ENCODE measurements at places on chromosomes 7 and 10.
A peak's percentile ranks its signal among the peaks of the same experiment; 100 is the strongest.

DNA sequence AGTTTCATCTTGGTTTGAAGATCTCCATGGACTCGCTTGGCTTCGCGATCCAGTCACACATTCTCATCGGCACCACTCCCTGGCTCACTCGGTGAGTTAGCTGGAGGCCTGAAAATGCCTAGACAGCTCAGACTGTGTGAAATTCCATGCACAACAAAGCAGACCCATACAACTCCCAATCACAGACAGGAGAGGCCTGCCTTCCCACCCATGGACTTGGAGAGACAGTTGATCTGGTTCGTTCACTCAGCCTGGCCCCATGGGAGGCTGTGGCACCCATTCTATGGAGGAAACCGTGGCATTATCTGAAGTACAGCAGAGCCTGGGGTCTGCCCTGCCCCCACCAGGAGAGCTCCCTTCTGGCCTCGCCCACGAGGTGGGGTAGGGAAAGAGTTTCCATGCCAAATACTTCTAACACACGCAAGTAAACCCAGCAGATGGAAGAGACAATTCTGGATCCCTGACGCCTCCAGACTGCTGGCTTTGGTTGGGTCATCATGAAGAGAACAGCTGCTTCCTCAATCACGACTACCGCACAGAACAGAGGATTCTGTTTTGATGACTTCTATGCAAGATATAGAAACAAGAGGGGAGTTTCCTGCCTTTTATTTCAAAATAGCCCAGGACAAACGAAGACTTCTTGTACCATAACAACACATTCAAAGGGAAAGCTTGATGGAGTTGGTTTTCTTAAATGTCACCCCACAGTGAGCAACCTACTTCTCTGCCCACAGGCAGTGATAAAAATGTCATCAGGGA, 15.9 kb downstream of the FAM53B start:
- no peak for DNase-seq

DNA sequence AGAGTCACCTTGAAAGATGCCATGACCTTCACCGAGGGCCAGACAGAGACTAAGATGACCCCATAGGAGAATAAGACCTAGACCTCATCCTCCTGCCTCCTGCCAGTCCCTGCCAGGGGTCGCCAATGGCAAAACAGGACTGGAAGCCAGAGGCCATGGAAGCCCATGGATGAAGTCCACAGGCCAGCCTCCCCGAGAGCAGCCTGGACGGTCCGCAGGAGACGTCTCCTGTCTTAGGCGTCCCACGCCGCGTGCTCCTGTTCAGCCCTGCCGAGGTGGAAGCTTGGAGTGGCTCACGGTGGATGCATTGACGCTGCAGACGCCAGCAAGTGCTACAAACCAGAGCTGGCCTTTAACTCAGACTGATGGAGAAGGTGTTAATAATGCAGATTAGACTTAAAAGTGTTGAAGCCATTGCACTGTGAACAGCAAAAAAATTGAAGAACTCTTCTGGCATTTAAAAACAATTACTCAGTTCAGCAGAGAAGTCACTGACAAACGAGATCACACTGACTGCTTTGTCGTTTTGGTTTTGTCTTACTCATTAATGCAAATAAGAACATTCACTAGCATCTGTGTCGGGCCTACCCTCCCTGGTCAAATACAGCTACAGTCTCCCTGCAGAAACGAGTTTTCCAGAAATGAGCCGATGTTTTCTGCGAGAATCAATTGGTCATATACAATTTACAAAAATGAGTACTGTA, 38.1 kb upstream of the FAM20C start:
- no peak for DNase-seq

GRCh38 chr10:100184840-100185239, 989 bp downstream of the ERLIN1 start:
- no peak for DNase-seq

DNA sequence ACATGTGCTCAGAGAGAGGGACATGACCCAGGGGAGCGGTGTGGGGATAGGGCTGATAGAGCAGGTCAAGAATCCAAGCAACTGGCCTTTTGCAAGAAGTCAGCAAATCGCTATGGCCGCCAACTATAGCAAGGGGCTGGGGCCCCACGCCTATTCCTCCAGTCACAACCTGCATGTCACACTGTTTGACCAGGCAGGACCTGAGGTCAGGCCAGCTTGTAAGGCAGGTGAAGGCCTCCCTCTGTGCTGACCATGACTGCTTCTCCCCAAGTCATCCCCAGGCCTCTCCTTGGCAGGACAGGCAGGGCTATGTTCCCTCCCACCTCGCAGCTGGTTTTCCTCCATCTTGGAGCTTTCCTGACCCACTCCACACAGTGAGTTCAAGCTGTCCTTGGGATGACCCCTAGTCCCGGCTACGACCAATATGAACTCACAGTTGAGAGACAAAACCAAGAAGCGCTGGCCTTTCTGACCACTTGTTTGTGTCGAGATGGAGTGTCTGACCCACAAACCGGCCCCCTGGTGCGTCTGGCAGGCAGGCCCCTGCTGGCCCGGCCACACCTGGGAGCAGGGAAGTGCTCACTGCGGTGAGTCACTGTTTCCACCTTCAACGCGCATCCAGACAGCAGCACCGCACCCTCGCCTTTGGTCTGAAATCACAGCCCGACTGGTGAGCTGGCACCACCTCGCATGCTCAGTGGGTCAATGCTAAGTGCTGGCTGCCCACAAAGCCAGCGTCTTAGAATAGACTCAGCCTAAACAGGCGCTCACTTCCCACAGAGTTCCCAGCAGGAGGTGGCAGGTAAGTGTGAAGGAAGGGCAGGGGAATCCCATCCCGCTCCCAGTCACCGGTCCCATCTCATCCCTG, 81.4 kb downstream of the VWA2 start:
- peak; percentile 44 for DNase-seq

- no peak for DNase-seq
Observed at GRCh38 chr7:71350680-71351079, 218.7 kb downstream of the GALNT17 start.

DNA sequence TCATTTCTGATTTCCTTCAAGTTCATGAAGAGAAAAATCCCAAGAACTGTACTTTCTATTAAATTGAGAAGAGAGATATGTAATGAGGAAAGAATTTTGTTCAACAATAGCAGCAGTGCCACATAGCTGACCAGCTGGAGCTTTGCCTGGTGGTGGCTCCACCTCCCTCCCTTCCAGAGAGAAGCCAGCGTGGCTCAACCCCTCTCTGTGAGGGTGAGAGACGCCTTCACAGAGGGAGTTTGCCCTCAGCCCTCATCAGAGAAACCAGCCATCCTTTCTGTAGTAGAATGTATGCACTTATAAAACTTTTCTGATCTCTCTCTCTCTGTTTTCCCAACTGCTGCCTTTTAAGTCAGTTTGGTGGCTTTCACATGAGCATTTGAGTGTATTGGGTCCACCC, 20.5 kb upstream of the COL1A2 start:
- no peak for DNase-seq

GRCh38 chr10:113089551-113089950, 139.5 kb downstream of the TCF7L2 start:
- DNase-seq = no peak

DNA sequence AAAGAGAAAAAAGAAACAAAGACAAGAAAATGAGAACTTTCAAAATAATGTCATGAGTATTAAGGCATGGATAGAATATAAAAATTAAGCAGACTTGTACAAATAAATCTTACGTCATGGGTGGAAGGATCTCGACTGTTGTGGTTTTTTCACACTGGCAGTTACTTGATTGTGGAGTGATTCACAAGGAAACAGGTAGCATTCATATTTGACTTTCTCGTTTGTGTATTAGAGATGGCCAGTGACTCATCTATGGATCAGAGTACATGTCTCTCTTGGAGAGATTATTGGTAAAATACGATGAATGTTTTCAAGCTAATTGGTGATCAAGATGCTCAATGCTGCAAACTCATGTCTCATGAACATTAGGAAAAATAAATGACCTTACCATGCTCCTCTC, 564.3 kb downstream of the GATA3 start:
- DNase-seq = no peak

DNA sequence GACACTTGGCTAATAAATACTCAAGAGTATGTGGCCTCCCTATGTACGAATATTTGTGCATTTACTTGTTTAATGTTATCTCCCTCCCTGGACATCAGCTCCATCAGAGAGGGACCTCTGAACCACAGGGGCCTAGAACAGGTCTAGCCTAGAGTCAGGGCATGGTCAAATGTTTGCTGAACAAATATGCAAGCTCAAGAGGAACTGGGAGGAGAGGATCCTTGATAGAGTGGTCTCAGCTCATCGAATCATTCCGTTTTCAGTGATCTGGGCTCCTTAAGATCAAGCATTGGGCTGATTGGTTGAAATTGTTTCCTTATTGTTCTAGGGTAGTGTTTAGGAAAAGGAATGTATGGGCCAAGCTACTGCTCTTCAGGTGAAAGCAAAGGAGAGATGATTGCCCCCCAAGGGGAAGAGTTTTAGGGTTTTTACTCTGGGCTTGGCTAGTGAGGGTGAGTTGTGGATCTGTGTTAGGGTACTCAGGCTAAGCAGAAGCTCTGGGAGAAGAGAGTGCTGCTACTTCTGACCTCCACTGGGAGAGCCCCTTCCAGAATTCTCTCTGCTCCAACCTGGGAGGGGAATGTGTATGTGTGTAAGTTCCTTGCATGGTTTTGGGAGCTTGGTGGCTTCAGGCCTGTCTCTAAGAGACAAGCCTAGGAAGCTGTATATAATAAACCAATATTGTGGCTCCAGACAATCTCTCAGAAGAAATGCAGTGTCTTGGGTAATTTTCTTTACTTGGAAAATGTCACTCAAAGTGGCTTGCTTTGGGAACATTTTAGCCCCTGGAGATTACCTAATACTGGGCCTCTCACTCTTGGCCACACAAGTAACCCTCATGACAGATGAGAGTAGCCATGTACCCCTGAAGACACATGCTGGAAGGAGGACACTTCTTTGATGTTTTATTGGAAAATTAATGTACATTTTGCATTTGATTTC, 110.0 kb downstream of the EMX2 start:
- no peak for DNase-seq

DNA sequence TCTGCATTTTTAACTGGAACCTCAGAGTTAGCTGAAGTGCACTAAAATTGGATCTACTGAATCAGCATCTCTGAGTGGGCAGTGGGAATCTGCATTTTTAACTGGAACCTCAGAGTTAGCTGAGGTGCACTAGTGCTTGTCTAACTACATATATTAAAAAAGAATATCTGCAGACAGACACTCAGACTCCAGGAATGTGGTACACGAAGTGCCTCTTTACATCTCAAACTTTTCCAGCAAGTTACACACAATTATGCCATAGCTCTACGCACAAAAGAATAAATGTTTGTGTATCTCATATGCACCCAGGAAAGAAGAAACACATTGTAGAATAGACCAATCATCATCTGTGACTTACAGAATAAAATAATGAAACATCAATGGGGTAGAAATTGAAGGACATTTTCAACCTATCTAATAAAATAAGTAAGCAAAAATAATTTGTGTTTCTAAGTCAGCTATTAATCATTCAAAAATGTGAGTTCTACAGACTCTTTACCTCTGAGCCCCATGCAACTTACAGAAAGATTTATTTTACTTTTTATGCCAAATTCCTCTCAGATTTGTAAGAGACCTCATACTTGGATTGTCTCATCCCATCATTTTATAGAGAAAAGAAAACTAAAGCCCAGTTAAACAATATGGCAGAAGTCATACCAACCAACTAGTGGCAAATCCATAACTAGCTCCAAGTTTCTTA, 28.3 kb downstream of the PPP1R3A start:
- DNase-seq = no peak

- no peak for DNase-seq
Observed at GRCh38 chr7:13641714-13642113, 347.8 kb downstream of the ETV1 start.

- no peak for DNase-seq
Observed at GRCh38 chr10:102634686-102635085, 9.6 kb upstream of the TRIM8 start.

- no peak for DNase-seq
Observed at GRCh38 chr7:108347616-108348015, 108.6 kb downstream of the NRCAM start.

DNA sequence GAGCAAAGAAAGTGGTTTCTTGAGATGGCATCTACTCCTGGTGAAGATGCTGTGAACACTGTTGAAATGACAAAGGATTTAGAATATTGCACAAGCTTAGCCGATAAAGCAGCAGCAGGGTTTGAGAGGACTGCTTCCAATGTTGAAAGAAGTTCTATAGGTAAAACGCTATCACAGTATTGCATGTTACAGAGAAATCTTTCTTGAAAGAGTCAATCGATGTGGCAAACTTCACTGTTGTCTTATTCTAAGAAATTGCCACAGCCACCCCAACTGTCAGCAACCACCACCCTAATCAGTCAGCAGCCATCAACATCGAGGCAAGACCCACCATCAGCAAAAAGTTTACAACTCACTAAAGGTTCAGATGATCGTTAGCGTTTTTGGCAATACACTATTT, 59.9 kb downstream of the SLC29A4 start:
- DNase-seq = no peak

DNA sequence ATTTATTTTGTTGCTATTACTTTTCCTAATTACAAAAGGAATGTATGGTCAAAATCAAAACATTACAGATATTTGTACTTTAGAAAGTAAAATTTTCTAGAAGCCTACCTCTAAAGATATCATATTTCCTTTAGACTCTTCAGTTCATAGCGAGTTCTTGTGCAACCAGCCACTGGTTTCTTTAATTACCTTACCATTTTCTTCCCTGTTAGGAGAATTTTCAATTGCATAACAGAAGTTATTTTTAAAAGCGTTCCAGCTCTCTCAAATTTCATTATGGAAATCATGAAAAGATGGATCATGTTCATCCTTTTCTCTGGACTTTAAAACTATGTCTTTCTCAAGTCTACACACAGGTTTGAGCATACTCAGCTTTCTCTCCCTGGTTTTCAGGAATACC, 5.0 kb upstream of the TRUB1 start:
- DNase-seq = no peak

GRCh38 chr7:48042216-48042615, 6.9 kb downstream of the C7orf57 start:
- DNase-seq = no peak

DNA sequence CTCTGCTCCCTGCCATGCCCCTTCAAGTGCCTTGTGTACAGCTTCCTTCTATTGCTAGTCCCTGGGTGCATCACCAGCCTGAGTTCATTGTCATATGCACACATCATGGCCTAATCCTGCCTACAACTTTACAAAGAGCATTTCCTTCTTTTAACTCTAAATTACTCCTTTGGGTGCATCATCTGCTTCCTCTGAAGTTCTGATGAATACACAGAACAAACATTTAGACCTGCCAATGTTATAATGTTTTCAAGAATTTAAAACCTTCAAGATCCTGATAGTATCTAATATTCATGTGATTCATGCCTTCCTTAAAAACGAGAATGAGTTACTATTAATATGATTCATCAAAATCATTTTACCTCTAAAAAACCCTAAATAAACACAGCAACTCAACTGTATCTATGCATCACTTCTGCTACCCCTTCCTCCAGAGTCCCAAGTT, 357.1 kb downstream of the MAGI2 start:
- peak; percentile 18 for DNase-seq

DNA sequence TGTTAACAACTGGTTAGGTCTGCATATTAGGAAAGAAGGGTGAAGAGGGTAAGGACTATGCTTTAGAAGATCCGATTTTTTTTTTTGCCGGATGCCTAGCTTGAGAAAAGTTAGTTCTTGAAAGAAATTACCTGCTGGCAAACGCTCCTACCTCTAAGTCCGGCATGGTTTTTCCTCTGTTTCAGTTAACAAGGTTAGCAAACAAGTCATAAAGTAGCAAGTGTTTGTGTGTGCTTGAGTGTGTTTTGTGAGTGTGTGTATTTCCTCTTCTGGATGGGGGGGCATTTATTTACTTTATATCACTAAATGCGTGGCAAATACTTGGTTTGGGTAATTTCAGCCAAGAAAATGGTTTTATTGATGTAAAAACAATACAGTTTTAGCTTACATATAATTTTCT, 195.6 kb downstream of the SUGCT start:
- DNase-seq = no peak
